ENCODE measurements at places on chromosomes 4 and X.

DNA sequence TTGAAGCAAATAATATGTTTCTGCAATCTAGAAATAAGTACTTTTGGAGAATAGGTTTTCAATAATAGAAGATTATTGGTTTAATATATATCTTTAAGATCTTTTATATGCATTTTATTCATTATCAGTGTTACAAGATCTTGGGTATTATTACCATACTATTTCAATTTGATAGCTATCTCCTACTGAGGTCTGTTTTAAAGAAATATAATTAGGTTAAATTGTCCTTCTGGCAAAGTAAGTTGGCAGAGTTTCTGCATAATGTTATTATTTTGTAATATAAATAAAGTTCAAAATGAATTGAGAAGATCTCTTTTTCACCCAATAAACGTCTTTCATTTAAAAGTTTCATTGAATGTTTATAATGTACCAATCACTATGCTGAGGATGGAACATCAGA lies 443.7 kb downstream of the FAT4 start:
- DNase-seq, result no peak

GRCh38 chr4:48255072-48255958 lies 14.3 kb downstream of the TEC start:
- DNase-seq, result no peak

GRCh38 chr4:120692964-120693363 lies 229.6 kb downstream of the PRDM5 start:
- no peak for DNase-seq

DNA sequence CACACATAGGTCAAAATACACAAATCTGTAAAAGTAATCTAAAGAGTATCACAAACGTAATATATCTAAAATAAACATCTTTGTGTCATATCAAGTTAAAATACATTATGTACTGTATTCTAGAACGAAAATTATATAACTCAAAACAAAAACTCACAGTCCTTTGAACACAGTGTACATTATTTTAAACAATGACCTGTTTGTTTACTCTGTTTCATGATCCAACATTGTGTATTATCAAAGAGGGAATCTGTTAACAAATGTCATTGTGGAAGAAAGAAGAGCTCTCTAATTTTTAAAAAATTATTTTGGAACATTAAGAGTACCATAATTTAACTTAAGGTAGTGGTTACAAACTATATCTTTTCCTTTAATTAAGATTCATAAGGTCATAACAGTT lies 144.1 kb downstream of the FRYL start:
- DNase-seq, result no peak

- no peak for DNase-seq
Observed at GRCh38 chr4:134202166-134202956, 772 bp upstream of the PABPC4L start.

DNA sequence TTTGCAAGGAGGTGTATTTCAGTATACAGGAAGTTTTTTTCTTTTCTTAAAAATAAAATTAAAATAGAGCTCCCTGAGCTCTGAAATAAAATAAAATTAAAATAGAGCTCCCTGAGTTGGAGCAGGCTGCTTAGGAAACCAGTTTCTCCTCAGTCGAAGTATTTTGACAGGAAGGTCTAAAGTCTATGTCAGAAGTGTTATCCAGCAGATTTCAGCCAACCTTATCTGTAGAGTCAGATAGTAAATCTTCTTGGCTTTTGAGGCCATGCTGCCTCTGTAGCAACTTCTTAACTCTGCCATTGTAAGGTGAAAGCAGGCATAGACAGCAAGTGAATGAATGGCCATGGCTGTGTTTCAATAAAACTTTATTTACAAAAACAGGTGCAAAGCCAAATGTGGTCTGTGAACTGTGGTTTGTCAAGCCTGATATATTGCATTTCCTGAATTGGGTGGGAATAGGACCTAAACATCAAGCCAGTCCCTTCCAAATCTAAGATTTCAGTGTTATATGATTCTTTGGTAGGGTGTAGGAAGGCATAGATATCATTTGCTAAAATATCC lies 9.5 kb upstream of the KLKB1 start:
- DNase-seq, result no peak

DNA sequence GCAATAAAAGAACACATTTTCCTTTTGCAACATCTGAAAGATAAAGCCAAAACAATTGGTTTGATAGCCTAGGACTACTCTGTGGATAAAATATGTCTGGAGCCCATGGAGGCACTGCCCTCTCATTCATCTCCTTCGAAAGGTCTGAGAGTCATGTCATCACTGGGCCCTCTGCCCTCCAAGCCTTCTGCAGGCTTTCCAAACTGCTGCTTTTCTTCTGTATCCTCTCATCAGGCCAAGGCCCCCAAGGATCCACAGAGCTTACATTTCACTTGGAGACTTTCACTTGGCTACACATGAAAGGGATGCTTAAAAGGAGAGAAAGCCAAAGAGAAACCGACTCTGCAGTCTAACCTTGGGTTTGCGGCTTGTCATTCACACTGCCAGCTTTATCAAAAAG lies 109.9 kb downstream of the SH3RF1 start:
- no peak for DNase-seq

GRCh38 chrX:63349307-63349706 lies 1.8 kb downstream of the SPIN4 start:
- DNase-seq, result no peak

GRCh38 chr4:104973708-104974107 lies 173.0 kb upstream of the TET2 start:
- DNase-seq, result no peak

DNA sequence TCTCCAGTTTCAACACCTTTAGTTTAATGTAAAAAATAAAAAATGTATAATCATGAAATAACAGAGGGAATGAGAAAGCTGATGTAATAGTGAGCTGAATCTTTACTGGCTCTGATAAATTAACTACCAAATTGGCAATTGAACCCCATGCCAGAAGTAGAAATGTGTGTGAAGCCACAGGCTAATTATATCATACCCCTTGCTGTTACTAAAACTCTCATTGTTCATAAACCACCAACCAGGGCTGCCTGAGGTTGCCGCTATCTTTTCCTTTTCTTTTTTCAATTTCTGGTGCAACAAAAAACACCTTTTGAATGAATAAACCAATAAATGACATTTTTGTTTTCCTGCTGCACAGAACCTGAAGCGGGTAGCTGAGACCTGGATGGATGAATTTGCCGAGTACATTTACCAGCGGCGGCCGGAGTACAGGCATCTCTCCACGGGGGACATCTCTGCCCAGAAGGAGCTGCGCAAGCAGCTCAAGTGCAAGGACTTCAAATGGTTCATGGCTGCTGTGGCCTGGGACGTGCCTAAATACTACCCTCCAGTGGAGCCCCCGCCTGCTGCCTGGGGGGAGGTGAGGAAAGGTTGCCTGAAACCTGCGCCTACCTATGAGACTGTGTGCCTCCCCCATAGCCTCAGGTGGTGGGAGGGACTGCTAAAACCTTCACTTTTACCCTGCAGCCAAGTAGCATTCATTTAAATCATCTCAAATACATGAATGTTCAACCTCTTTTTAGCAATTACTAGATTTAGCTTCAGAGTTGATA lies 216.7 kb upstream of the GALNT7 start:
- no peak for DNase-seq

DNA sequence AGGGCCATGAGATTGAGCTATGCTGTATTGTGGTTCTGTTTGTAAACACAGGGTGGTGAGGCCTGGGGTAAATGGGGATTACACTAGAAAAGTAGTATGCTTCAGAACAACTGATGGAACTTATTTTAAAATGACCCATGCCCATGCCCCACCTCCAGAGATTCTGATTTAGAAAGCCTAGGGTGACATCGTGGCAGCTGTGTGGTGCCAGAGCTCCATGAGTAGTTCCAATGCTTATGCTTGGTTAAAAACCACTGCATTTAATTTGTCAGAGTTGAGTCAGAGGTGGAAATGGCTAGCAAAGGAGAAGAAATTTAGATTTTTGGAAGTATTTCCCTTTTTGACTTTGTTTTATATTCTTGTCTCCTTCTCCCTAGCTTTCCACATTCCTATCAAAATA lies 63.4 kb upstream of the PDE5A start:
- DNase-seq, result no peak

- no peak for DNase-seq
Observed at GRCh38 chr4:85995361-85995760, 364.5 kb downstream of the MAPK10 start.

DNA sequence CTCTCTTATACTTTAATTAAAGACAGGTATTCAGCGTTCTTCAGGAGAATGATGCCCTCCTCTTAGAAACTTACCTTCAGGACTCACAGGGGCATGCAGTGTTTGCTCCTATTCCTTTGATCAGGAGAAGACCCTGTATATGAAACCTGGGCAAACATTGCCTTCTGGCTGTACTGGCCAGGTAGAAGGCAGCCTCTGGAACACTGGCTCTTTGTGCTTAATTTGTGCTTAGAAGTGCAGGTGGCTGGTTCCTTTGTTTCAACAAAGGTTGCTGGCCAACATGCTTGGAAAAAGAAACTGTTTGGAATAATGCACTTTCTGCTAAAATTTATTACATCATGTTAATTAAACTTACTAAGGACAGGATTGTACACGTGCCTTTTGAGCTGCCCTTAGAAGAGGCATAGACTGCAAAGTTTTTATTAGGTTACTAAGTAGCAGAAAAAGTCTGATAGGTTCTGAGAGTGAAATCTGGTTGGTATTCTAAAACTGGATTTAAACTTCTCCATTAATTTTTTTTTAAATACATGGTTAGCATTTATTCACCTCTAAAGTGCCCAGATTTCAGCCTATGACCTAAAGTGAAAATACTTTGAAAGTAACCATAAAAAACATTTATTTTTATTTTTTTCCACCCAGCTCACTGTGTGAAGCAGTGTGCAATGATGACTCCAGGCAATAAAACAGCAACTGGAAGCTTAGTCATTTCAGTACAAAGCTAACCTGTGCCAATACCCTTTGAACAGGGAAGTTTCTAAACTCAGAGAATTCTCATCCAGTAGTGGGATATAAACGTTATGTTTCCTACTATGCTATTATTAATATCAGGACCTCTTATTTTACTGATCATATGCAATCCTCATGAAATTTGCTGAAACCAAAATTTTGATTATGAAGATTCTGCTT lies 11.3 kb downstream of the RASSF6 start:
- no peak for DNase-seq
